Uterine smooth muscle cell (primary cell): ENCODE measurements at places on chromosomes 3 and 15. TPM values are rescaled to one million over a fixed set of nuclear protein-coding genes. Genes with fewer than 3 reads are reported as not detected.

Gene DNAH12
- under 0.01 and 0.12 TPM in 2 replicates for total RNA-seq

Gene ADAMTS9
- total RNA-seq, result 1.1 and 2.1 TPM in 2 replicates

Gene AHSG
- total RNA-seq, result not detected in 2 replicates

Gene CP
- not detected in 2 replicates for total RNA-seq

Gene SEMA3G
- under 0.01 TPM in 2 replicates for total RNA-seq

Gene CRYGS
- total RNA-seq, result 1.00 and 2.1 TPM in 2 replicates
